Thoracic aorta (tissue), 2 donors: ENCODE measurements at places on chromosomes 16 and 17. TPM values are rescaled to one million over a fixed set of nuclear protein-coding genes. Genes with fewer than 3 reads are reported as not detected.

Gene KLHL10
- not detected for total RNA-seq

Gene KRTAP3-1
- total RNA-seq: not detected

Gene NLRC5
- total RNA-seq: 51.0 TPM

Gene C16orf46
- total RNA-seq: 0.54 TPM

Gene MYH3
- 3.0 TPM for total RNA-seq

GRCh38 chr16:13936596-13937081 lies 16.7 kb downstream of the ERCC4 start:
- H3K27me3 ChIP-seq: no peaks in the 10 kb centered on the region
- H3K27ac ChIP-seq: no peak overlapping the region

DNA sequence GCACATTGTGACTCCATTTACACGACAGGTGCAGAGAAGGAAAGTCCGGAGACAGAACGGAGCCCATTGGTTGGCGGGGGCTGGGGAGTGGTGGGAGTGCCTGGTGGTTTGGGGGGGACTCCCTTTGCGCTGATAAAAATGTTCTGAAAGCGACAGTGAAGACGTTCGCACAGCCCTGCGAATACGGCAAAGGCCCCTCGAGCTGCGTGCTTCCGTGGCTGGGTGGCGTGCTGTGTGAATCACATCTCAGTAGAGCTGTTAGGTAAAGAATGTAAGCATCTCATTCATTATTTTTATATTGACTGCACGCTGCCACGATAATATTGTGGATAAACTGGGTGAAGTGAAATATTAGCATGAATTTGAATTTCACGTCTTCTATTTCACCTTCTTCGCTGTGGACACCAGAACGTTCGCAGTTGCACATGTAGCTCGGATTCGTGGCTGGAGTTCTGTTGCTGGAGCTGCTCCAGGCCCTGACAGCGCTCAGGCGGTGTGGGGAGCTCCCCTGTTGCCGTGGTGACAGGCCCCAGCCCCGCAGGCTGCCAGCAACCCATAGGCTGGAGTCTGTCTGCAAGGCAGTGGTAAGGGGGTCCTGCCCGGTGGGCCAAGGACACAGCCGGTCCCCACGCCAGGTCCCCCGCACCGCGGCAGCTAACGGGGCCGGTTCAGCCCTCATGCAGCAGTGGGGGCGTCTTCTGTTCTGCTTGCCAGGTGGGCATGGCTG lies 44.6 kb downstream of the SOX8 start:
- H3K27ac ChIP-seq: no peak overlapping the region
- no peaks in the 10 kb centered on the region for H3K36me3 ChIP-seq
- DNase-seq: no peak

DNA sequence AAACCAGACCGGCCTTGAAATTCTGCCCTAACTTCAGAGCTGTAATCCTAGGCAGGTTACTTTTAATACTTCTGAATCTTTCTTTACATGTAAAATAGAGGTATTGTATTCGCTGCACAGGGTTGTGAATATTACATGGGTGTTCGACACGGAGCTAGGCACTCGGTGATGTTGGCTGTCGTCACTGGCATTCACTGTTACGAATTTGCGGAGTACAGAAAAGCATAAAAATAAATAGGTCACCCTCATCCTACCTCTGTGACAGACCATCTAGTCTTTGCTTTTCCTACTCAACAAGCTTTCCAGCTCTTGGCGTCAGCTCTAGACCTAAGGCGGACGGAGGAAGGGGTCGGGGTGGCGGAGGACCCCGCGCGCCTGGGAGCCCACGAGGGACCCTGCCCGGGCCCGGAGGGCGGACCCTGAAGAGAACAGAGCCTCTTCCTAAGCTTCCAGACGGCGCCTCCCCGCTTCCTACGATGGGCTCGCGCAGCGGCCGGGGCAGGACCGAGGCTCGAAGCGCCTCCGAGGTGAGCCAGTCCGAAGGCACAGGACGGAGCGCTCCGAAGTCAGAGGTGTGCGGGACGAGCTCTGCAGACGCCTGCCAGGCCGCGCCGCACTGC lies 879 bp upstream of the SPG7 start:
- peak overlapping the region; percentile 90 for H3K4me3 ChIP-seq
- H3K27ac ChIP-seq: peak overlapping the region; percentile 78
- H3K4me1 ChIP-seq: peaks cover 38% of the 10 kb centered on the region
- no peak for DNase-seq

GRCh38 chr17:81927653-81928543 lies at the start of gene MAFG:
MAFG (minus strand) TSS chr17:81927735; CDS start chr17:81923185, 4,550 bp downstream.
- no peaks in the 10 kb centered on the region for H3K27me3 ChIP-seq
- H3K36me3 ChIP-seq: no peaks in the 10 kb centered on the region
- H3K4me3 ChIP-seq: peak within 1 kb of the TSS; percentile 82
- H3K4me1 ChIP-seq: peaks cover 29% of the 10 kb centered on the region
- DNase-seq: peak; percentile 80

GRCh38 chr16:66961914-66962313 lies 848 bp downstream of the CES3 start:
- H3K36me3 ChIP-seq: no peaks in the 10 kb centered on the region
- no peak for DNase-seq
- H3K27ac ChIP-seq: no peak overlapping the region
- H3K4me1 ChIP-seq: no peaks in the 10 kb centered on the region
- no peak overlapping the region for H3K4me3 ChIP-seq

- H3K4me1 ChIP-seq: peaks cover 36% of the 10 kb centered on the region
- H3K4me3 ChIP-seq: no peak overlapping the region
- H3K27ac ChIP-seq: no peak overlapping the region
- peaks cover 32% of the 10 kb centered on the region for H3K36me3 ChIP-seq
- no peaks in the 10 kb centered on the region for H3K27me3 ChIP-seq
Observed at GRCh38 chr16:30349675-30350074, 5.4 kb downstream of the CD2BP2 start.

- H3K27me3 ChIP-seq: no peaks in the 10 kb centered on the region
- H3K36me3 ChIP-seq: peaks cover 10% of the 10 kb centered on the region
- H3K27ac ChIP-seq: no peak overlapping the region
Observed at GRCh38 chr17:60468371-60468770, 46.1 kb downstream of the CHCT1 start.

DNA sequence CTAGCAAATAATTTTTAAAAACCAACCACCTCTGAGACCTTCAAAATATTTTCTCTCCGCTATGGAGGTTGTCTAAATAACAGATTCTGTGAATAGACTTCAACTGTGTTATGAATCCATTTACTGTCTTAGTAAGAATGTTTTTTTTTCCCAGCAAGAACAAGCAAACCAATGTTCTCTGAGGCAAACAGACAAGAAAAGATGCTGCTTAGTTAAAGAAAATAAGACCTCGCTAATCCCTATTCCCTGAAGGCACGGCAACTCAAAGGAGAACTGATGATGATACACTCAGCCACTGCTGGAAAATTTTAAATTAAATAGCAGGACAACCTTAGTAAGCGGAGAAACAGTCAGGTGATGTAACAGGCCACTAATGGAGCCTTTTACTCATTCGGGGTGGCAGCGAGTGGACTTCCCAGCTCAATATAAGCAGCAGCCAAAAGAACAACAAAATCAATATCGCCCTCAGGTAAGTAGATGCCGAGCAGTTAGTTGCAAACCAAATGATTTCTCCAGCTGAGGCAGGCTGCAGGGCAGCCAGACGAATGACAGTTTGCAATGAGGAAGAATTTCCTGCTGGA lies 81.8 kb downstream of the CPPED1 start:
- peaks cover 3% of the 10 kb centered on the region for H3K36me3 ChIP-seq
- H3K4me3 ChIP-seq: no peak overlapping the region
- H3K27me3 ChIP-seq: no peaks in the 10 kb centered on the region
- no peak overlapping the region for H3K27ac ChIP-seq
- H3K4me1 ChIP-seq: no peaks in the 10 kb centered on the region

GRCh38 chr17:46024590-46024989 lies 25.5 kb downstream of the STH start:
- peaks cover 6% of the 10 kb centered on the region for H3K36me3 ChIP-seq
- H3K27ac ChIP-seq: no peak overlapping the region
- H3K4me3 ChIP-seq: no peak overlapping the region
- no peaks in the 10 kb centered on the region for H3K4me1 ChIP-seq
- no peak for DNase-seq

DNA sequence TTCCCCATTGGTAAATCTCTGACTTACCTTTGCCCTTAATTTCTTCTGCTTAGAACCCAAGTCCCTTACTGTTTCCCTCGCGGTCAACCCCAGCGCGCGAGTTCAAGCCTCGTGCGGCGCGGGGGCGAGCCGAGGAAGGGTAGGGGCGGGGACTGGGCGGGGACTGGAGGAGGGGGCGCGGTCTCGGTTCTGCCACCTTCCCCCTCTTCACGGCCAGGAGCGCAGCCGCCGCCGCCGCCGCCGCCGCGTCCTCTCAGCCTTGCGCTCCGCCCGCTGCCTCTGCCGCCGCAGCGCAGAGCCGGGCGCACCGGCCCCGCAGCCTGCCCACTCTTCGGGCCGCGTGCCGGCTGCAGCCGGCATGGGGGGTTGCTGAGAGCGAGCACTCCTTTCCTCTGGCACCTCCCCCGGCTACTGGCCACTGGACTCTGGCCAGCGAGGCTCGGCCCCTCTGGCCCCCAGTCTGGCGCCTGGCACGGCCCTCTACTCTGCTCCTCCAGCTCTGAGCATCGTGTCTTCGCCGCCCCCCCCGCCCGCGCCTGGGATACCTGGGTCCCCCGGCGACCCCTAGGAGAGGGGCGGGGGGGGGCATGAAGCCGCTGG lies at the start of gene RAPGEFL1:
Gene RAPGEFL1 (plus strand): TSS at position 196 of the 600 bp plus-strand sequence. CDS start 392 bp downstream, at position 588.
- DNase-seq: peak; percentile 35
- H3K27ac ChIP-seq: no peak within 1 kb of the TSS
- peak within 1 kb of the TSS; percentile 73 for H3K4me3 ChIP-seq
- no peaks in the 10 kb centered on the region for H3K27me3 ChIP-seq
- H3K4me1 ChIP-seq: peaks cover 3% of the 10 kb centered on the region

- H3K36me3 ChIP-seq: no peaks in the 10 kb centered on the region
- no peaks in the 10 kb centered on the region for H3K4me1 ChIP-seq
- H3K27me3 ChIP-seq: no peaks in the 10 kb centered on the region
- no peak overlapping the region for H3K4me3 ChIP-seq
Observed at GRCh38 chr17:55757659-55758058, 6.8 kb downstream of the PCTP start.
